ENCODE measurements at places on chromosomes 4 and X.

GRCh38 chr4:72340803-72341431 is 228.1 kb downstream of the ADAMTS3 start:
- no peak for DNase-seq

DNA sequence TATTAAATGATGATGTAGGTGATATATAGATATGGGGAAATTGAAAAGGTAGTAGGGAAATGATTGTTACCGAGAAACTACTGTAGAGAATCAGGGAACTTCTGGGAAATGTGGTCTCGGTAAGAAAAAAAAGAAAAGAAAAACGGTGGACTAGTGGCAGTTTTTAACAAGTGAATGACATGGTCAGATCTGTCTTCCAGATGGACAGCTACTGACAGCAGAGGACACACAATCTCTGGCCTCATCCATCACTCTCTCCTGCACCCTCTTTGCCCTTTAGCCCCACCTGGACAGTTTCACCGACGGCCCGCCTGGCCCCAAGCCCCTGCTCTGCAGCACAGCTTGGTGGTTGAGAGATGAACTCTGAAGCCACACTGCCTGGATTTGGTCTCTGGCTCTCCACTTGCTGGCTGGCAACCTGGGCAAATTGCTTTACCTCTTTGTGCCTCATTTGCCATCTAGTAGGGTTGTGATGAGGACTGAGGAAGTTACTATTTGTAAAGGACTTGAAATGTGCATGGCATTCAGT is 23.4 kb downstream of the RBM47 start:
- no peak for DNase-seq

GRCh38 chrX:46216406-46216805 is 328.8 kb downstream of the ZNF674 start:
- no peak for DNase-seq

GRCh38 chr4:85780664-85781063 is 305.7 kb downstream of the ARHGAP24 start:
- DNase-seq, result no peak

DNA sequence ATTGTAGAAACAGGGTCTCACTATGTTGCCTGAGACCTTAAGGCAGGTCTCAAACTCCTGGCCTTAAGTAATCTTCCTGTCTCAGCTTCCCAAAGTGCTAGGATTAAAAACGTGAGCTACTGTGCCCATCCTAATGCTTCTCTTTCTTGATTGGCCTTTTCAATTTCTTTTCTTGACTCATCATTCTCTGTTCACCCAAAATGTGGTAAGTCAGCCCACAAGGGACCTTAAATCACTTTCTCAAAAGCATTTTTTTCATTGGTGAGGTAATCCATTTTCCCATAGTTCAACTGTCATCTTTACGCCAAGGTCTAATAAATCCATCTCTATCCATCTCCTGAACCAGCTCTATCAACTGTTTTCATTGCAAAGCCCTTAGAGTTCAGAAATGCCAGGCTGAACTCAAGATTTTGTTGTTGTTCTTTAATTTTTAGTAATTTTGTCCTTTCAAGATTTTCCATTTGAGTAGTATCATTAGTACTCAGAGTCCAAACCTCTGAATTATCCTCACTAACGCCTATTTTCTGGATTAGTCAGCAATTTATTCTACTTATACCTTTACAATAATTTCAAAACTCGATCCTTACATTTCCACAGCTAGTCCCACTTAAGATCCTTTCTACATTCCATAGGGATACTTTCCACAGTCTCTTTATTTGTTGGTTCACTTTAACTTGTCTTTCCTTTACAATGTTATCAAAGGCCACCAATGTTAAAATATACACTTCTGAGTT is 528.6 kb downstream of the IL15 start:
- no peak for DNase-seq

- no peak for DNase-seq
These were observed 624.3 kb upstream of the EPHA5 start for GRCh38 chr4:66294638-66295037.

- no peak for DNase-seq
These were observed 972.5 kb downstream of the CCSER1 start for GRCh38 chr4:91099666-91100065.

- no peak for DNase-seq
These were observed 107.8 kb upstream of the SCML1 start for GRCh38 chrX:17629519-17629918.

- no peak for DNase-seq
These were observed 46.6 kb downstream of the IL13RA2 start for GRCh38 chrX:114970806-114971205.

GRCh38 chrX:38163193-38163592 is 57.5 kb downstream of the SRPX start:
- no peak for DNase-seq

GRCh38 chr4:99382745-99383360 is 30.3 kb upstream of the ADH1C start:
- DNase-seq, result no peak

DNA sequence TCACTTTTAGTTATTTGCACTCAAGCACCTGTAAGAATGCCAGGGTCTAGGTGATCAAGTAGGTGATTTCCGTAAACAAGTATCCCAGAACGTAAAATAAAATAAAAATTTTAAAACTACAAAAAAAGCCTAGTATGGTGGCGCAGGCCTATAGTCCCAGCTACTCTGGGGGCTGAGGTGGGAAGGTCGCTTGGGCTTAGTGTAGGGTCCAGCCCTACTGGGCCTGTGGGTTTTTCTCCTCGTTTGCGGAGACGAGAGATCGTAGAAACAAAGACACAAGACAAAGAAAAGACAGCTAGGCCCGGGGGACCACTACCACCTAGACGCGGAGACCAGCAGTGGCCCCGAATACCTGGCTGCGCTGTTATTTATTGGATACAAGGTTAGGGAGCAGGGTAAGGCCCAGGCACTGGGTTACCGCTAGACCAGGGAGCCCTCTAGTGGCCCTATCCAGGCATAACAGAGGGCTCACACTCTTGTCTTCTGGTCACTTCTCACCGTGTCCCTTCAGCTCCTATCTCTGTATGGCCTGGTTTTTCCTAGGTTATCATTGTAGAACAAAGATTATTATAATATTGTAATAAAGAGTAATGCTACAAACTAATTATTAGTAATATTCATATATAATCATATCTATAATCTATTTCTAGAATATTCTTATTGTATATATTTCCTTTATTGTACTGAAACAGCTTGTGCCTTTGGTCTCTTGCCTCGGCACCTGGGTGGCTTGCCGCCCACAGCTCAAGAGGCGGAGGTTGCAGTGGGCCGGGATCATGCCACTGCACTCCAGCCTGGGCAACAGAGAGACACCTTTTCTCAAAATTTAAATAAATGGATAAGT is 38.4 kb downstream of the SAGE1 start:
- DNase-seq, result peak; percentile 1

GRCh38 chrX:39736216-39737211 is 361.2 kb downstream of the BCOR start:
- DNase-seq, result no peak

DNA sequence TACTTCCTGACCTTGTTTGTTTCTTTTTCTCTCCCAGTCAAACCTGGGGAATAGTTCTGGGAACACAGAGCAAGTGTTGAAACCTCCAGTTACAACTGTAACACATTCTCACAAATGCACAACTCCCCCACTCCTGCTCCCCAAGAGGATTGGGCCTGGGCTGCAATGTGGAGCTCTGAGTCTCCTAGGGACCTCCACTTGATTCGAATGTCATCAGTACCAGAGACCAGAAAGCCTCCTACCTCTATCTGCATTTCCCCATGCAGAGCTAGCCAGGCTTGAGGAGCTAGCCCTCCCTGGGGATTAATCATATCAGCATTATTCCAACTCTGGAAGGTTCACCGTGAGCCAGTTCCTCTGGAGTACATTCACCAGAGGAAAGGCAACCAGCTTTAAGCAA is 41.7 kb upstream of the CITED1 start:
- no peak for DNase-seq

DNA sequence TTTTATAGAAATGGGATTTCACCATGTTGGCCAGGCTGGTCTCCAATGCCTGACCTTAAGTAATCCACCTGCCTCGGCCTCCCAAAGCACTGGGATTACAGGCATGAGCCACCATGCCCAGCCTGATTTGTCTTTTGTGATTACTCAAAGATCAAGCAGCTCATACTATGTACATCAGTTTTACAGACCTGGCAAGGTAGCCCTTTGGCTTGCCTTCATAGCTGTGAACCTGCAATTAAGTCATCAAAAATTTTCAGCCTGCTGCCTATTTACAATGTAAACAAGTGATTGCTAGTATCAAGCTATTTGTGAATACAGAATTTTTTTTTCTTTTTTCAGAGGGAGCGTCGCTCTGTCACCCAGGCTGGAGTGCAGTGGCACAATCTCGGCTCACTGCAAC is 46.2 kb downstream of the GSX2 start:
- no peak for DNase-seq

DNA sequence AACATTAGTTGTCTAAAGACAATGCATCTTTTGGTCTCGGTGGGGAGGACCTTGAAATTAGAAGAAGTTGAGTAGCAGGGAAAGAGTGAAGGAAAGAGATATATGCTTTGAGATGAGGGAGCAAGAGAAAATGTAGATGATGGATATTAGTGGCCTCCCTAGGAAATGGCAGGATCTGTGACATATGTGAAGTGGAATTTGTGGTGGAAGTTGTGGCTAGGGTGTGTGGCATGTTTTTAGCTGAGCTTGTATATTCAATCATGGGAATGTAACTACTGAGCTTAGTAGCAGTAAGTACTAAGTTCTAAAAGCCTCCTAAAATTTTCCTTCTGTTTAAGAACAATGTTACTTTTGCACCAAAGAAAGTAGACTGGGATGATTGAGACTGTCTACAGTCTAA is 382.8 kb upstream of the CTSO start:
- DNase-seq, result no peak

GRCh38 chr4:55568905-55569504 is 22.3 kb upstream of the CLOCK start:
- DNase-seq, result no peak

- DNase-seq, result no peak
These were observed 17.1 kb upstream of the TLR1 start for GRCh38 chr4:38821739-38822138.

GRCh38 chr4:76886214-76886613 is 11.7 kb downstream of the SOWAHB start:
- no peak for DNase-seq

GRCh38 chr4:39504538-39504937 is 22.7 kb downstream of the UGDH start:
- DNase-seq, result no peak

DNA sequence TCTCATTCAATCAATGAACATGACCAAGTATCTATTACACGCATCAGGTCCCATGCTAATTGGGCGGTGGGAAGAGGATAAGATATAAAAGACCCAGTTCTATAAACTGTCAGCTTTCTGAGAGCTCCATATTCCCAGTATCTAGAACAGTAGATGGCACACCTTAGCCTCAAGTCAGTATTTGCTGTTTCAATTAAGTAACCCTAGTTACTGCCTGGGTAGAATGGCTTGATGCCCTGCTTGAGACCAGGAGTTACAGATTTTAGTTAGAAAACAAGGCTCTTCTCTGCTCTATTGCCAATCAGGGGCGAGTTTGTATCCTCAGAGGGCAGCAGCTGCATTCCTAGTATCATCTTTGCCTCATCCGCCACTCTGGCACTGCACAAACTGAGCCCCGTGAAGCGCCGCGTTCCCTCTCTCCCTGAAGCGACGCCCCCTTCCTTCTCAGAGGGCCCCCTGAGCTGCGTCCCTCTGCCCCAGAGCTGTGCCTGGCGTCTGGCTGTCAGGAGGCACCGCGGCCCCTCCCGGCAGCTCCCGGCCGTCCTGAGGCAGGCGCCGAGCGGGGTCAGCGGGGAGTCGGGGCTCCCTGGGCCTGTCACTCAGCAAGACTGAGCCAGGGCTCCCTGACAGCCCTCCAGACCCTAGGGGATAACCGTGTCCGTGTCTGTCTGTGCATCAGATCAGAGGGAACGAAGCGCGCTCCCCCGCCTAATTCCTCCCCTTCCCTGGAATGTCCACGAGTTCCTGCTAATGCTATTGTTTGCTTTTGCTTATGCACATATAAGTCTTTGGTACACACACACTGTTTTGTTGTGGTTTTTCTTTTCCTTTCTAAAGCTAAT is 212.4 kb upstream of the TTC29 start:
- DNase-seq, result no peak

DNA sequence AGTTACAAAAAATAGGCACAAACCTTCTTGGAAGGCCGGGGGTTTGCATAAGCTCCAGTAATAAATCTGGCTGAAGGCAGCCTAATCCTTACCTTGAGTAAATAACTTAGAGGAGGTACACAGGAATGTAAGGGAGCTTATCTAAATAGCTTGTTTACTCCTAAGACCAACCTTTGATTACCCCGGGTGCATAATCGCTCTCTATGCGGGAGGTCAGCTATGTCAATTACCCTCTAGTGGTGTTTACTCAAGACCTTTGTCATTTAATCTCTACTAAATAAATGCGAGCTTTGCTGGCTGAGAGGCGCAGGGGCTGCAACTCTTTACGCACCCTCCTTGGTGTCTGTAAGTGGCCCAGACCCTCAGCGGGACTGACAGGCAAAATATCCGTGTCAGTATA is 50.2 kb upstream of the MAP9 start:
- DNase-seq, result no peak

DNA sequence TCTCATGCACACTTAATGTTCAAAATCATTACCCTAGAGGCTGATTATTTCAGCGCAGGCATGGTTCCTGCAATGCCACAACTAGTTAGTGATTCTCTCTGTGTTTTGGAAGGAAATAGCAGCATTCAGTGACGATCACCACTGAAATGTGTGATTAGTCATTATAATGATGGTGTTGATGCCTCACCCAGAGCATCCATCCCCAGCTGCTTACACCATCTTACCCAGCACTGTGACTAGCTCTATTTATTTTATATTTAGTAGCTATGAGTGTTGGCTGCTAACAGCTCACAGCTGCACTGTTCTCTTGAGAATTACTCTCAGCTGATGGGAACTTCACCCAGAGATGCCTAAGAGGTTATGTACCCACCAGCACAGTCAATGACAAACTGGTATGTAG is 60.5 kb upstream of the TSPAN7 start:
- DNase-seq, result no peak

- no peak for DNase-seq
These were observed 28.2 kb downstream of the FGFBP1 start for GRCh38 chr4:15910155-15910940.

GRCh38 chr4:27692158-27692557 is 831.5 kb downstream of the STIM2 start:
- DNase-seq, result no peak

DNA sequence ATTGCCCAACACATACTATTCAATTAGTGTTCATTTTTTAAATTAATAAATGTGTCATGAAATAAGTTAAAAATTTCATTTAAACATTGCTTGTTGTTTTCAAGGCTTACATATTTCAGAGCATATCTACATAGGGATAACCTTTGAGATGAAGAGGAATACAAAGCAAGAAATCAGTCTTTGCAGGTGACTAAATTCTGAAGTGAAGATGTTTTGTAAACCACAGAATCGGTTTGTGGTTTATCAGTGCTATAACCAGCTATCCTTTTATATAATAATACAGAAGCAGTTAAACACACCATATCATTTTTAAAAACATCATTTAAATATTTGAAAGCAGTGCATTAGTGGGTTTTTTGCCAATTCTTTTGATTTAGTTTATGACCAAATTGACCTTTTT is 26.9 kb downstream of the FAM241A start:
- no peak for DNase-seq

- no peak for DNase-seq
These were observed 25.3 kb upstream of the S100P start for GRCh38 chr4:6668391-6668790.
